ENCODE measurements at places on chromosomes 1 and 21.

GRCh38 chr1:33391343-33392078 lies 39.4 kb downstream of the PHC2 start:
- no peak for DNase-seq

DNA sequence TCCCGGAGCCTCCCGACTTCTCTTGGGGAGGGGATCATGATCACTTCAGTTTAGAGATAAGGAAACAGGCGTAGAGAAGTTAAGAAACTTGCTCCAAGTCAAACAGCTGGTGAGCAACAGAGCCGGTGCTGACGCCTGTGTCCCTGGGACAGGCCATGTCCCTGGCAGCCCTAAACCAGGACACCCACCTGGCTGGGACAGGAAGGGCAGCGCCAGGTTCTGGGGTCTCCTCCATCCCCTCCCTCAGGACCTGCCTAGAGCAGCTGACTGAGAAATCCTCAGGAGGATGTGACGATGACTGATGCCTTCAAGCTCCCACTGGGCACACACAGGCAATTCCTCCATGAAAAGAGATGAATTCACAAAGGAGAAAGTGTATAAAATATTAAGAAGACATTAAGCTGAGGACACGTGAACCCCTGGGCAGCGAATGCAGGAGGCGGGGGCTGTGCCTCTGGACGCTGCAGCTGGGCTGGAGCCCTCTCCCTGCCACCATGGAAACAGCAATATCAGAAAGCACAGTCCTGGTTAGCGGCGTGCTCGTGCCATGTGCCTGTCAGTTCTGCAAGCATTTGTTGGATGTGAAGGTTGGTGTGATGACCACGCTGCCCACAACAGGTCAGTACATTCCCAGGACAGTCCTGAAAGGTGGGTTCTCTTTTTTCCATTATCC lies 40.1 kb upstream of the C1orf174 start:
- DNase-seq = no peak

GRCh38 chr1:81827942-81828341 lies 27.2 kb downstream of the ADGRL2 start:
- DNase-seq = no peak

DNA sequence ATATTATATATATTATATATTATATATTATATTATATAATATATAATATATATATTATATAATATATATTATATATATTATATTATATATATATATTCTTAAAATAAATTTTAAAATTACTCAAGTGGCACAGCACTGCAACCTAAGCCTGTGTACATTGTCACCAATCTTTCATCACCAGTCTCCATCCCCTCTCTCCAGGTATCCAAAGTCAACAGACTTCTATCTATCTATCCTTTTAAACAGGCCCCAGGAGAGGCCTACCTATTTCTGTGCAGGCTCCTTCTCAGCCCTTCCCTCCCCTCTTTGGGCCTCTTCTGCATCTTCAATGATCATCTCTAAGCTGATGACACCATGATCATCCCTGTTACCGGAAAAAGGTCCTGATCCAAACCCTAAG lies 111.7 kb downstream of the RHOU start:
- DNase-seq = no peak

- DNase-seq = no peak
Observed at GRCh38 chr1:43856188-43856587, 77.4 kb upstream of the ARTN start.

GRCh38 chr1:200973937-200974657 lies 49.4 kb downstream of the KIF21B start:
- DNase-seq = no peak

DNA sequence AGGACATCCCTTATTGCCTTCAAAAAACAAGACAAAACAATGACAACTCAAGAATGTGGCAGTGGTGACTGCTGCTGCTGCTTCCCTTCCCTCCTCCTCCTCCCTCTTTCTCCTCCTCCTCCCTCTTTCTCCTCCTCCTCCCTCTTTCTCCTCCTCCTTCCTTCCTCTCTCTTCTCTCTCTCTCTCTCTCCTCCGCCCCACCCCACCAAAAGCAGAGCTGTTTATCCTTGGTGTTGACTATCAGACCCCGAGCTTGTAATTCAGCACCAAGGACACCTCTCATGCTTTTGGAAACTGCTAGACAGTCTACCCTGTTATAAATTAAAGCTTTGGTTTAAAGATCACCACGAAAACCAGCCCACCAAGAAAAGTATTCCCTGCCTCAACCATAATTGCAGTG lies 72.4 kb upstream of the IFNAR2 start:
- DNase-seq = no peak

DNA sequence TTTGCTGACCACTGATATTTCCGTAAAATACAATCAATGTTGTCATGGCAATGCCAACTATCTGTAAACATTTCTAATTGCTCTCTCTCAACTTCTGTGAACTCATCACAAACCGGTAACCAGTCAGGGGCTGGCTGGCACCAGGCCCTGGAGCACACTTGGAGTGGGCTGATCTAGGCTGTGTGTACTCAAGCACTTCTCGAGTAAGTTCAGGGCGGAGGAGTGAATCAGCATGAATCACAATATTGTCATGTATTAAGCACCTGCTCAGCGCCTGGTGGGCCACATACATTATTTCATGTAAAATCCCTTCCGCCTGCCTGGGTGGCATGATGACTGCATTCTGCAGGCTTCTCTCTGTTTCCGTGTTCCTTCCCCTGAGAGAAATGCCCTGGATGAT lies 212.4 kb downstream of the FOXD2 start:
- peak; percentile 71 for DNase-seq

DNA sequence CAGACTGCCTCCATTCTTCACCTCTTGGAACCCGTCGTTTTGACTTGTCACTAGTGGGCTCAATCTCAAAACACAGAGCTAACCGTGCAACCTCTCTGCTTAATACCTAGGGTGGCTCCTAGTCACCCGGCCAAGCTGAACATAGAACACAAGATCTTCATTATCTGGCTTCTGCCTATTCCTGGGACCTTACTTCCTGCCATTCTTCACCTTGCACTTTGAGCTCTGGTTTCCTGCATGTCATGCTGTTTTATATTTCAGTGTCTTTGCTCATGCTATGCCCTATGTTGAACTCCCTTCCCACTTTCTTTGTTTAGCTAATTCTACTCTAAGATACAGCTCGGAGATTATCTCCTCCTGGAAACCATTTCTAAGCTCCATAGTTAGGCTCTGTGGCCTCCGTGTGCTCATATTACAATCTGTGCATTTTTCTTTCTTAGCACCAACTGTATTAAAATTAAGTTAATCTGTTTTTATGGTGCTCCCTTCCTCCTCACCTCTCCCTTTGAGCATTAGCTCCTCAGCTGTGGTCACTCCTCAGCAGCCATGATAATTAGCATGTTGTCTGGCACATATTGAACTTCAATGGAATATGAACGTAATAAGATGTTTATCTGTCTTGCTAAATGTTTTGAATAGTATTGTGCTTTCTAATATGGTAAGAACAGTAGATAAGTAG lies 13.1 kb downstream of the GPSM2 start:
- DNase-seq = no peak

- no peak for DNase-seq
Observed at GRCh38 chr1:82086739-82087138, 286.0 kb downstream of the ADGRL2 start.

GRCh38 chr1:19918057-19918456 lies 5.4 kb downstream of the PLA2G2E start:
- DNase-seq = peak; percentile 64

DNA sequence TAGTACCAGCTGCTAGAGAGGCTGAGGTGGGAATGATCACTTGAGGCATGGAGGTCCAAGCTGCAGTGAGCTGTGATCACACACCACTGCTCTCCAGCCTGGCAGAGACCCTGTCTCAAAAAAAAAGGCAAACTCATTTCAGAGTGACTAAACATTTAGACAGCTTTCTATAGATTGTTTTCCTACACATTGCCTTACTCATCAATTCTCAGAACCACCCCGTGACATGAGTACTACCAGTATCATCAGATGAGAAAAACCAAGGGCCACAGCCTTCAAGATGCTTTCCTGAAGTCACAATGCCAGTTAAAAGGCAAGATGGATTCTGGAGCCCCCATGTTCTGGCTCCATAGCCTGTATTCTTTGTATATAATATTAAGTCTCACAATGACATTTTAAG lies 22.4 kb upstream of the SMPDL3B start:
- DNase-seq = no peak

GRCh38 chr21:45942755-45943629 lies 38.6 kb upstream of the COL6A1 start:
- no peak for DNase-seq

GRCh38 chr1:25619101-25619890 lies 2.7 kb downstream of the MAN1C1 start:
- DNase-seq = no peak

DNA sequence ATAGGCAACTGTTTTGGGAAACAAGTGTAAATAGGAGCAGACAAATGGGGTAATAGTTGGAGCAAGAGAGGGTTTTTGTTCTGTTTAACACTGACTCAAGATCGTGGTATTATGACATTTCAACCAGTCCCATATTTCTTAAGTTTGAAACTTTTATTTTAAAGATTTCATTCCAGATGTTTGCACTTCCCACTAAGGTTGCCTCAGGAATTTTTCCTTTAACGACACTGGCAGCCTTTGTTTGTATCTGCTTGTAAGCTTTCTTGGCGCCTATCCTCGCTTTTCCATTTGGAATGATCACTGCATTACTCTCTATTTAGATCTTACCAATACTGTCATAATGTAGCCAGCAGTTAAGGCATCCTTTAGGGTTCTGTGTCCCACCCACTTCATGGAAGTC lies 67.7 kb downstream of the ALG6 start:
- DNase-seq = no peak

GRCh38 chr1:104780470-104781078 lies 1030.9 kb downstream of the AMY1C start:
- no peak for DNase-seq

DNA sequence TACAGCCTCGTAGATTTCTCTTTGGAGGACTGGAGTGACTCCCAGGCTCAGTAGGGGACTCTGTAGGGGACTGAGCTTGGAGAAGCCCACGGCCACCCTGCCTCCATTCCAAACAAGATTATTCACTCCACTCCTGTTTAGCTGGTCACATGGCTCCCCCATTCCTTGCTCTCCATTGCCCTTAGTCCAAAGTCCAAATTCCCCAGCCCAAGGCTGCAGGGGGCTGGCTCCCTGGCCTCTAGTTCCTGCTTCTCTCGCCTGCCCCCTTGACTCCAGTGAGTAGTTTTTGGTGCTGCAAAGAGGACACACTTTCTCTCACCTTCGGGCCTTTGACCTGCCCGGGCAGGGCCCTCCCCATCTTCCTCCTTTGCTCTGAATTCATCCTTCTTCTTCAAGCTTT lies 403.3 kb downstream of the KIF26B start:
- DNase-seq = no peak

DNA sequence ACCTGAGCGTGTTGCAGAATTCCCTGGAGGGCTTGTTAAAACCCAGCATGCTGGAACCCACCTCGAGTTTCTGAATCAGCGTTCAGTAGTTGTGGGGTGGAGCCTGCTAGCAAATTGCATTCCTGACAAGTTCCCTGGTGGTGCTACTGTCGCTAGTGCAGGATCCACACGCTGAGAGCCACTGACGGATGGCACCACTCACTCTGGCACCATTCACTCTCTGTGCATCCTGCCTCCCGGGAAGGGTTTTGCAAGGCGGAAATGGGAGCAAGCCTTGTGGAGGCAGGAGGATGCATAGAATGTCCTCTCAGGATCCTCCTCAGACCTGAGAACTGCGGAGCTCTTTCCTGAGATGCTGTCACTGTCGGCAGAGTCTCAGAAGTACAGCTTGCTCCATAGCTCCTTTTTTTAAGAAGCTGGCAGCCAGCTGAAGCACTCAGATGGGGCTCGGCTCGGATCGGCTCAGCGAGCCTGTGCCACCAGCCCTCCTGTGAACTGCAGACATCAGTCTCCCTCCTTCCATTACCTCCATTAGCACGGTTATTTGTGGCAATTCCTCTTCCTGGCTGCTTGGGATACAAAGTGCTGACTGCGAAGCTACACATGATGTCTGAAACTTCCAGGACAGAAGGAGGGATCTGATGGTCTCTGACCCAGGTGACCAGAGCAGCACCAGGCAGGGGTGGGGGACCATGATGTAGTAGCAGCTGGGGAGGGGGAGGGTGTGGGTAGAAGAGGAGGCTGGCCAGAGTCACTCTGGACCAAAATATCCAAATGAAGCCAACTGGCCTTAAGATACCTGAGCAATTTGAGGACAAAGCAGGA lies 89.6 kb downstream of the C1orf94 start:
- DNase-seq = no peak

DNA sequence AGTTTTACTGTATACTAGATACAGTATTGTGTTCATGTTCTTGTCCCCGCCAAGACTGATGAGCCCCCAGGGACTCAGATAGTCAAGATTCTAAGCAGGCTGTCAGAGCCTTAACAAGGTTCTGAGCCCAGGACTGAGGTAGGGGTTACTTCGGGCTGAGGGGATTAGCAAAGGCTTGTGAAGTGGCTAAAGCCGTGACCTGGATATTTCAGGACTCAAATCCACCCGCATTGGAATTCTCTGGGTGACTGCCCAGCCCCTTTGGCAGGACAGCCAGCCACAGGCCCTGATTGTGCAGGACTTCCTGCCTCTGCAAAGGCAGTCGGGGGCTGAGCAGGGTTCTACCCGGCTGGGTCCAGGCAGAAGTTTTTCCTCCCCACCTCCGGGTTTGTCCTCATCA lies at the start of gene PLA2G5:
Gene PLA2G5 (plus strand): TSS at position 321 of the 400 bp plus-strand sequence. CDS start 14,637 bp downstream, outside the sequence.
- DNase-seq = no peak

DNA sequence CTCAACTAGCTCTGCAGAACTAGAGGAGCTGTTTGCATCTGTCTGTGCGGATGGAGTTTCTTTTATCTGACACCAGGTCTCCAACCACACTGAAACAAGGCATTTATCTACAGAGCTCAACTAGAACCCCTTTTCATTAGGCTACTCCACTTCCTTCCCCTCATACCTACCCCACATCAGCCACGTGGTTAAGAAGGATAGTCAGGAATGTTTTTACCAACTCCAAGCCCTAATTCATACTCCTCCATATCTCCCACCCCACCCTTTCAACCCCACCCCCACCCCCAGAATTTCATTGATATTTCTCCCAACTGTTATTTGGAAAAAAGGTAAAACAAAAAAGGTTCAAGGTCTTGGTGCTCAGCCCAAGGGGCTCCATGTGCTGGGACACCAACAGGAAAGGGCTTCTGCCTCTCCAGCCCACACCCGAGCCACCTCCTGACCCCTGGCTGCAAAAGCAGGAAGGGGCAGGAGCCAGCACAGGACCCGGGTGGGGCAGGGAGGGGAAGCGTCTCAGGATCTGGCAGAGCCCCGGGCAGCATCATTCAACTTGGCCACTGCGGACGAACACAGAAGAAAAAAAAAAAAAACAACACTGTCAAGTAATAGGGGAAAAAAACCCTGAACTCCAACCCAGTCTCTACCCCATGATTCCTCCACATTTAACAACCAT lies 7.0 kb downstream of the ENSA start:
- DNase-seq = no peak
